ENCODE measurements at places on chromosomes 2 and 18. TPM values are rescaled to one million over a fixed set of nuclear protein-coding genes. Genes with fewer than 3 reads are reported as not detected.

GRCh38 chr18:64639536-64639935 is 490.6 kb upstream of the LINC00305 start:
- no peak for DNase-seq

GRCh38 chr18:58201733-58202730 is 158.0 kb downstream of the NEDD4L start:
- no peak for DNase-seq

DNA sequence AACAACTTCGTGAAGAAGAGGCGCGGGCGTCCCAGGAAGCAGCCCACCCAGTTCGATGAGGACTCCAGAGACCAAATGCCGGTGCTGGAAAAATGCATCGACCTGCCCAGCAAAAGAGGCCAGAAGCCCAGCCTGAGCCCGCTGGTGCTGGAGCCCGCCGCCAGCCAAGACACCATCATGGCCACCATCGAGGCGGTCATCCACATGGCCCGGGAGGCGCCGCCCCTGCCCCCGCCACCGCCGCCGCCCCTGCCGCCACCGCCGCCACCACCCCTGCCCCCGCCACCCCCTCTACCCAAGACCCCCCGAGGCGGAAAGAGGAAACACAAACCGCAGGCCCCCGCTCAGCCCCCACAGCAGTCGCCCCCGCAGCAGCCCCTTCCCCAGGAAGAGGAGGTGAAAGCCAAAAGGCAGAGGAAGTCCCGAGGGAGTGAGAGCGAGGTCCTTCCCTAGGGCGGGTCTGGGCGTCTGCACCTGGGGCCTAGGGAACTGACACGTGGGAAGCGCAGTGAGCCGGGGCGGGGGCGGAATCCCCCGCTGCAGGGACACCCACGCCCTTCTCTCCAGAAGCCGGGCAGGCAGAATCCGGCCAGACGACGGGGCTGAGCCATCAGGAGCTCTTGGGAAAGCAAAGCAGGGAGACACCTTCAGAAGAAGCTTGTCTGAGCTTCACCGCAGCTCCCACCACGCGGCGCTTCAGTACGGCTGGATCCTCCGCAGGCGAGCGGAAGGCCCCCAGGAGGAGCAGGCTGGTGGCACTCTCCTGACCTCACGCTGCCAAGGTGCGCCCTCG is 382.8 kb downstream of the SETBP1 start:
- no peak for DNase-seq

DNA sequence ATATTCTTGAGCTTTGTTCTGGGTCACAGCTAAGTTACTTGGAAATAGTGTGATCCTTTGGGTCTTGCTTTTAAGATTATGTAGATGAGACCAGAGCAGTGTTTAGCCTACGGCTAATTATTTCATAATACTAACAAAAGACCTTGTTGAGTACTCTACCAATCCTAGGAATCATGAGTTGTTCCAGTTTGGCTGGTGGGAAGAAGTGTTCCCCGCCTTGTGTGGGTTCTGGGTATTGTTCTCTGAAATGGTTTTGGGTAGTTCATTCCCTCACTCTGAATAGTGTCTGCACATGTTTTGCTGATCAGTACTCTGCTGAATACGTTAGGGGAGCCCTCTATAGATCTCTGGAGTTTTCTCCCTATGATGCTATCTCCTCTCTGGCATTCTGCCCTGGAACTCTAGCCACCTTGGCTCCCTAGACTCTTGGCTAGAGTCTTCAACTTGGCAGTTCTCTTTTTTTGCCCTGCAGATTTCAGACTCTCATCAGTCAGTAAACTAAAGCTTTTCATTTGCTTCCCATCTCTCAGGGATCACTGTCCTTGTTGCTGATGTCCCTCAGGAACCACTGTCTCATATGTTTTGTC is 48.4 kb downstream of the NEMP2 start:
- no peak for DNase-seq

- no peak for DNase-seq
Measured at GRCh38 chr2:85935170-85935745, 46.5 kb upstream of the ST3GAL5 start.

DNA sequence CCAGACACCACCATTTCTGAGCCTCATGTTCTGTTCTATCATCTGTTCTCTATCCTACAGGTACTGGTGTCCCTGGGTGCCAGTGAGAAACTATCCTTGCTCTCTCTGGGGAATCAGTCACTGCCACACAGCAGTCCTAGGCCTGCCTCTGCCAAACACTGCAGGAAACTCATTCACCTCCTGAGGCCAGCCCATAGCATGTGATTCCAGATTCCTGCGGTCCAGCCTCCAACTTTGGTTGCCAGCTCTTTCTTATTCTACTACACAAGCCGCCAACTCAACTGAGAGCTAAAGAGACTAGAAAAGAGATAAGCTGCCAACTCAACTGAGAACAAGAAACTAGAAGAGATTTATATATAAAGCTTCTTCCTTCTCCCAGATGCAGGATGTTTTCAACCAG is 8.8 kb upstream of the TTLL4 start:
- DNase-seq = no peak

- DNase-seq = no peak
Measured at GRCh38 chr2:68800027-68800401, 65.4 kb downstream of the ARHGAP25 start.

GRCh38 chr2:42268528-42269151 is 92.4 kb downstream of the COX7A2L start:
- DNase-seq = no peak

- no peak for DNase-seq
Measured at GRCh38 chr2:170512266-170512665, 202.9 kb upstream of the SP5 start.

DNA sequence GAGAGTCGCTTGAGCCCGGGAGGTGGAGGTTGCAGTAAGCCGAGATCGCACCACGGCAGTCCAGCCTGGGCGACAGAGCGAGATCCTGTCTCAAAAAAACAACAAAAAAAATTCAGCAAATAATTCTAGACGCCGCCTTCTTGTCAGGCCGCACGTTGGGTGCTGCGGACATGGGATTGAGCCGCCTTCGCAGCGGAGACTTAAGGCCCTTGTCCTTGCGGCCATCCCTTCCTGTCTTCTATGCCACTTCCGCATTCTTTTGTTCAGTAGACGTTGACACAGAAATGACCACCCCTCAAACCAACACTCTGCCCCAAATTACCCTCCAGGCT is 15.8 kb downstream of the PTPN18 start:
- no peak for DNase-seq

DNA sequence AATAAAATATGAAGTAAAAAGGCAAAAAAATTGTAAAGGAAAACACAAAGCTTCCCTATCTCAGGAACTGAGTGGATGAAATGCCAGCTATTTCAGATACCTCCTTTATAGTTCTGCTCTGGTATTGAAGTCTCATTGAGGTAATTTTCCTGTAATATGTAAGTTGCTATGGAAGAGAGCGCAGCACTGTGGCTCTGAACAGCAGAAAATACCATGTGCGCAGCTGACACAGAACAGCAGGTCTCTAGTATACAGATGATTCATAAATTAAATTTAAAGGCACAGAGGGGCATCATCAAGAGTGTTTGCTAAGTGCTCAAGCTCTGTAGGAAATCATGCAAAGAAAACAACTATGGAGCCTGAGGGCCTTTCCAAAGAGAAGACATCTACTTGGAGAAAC is 315.3 kb upstream of the CDH7 start:
- DNase-seq = no peak

DNA sequence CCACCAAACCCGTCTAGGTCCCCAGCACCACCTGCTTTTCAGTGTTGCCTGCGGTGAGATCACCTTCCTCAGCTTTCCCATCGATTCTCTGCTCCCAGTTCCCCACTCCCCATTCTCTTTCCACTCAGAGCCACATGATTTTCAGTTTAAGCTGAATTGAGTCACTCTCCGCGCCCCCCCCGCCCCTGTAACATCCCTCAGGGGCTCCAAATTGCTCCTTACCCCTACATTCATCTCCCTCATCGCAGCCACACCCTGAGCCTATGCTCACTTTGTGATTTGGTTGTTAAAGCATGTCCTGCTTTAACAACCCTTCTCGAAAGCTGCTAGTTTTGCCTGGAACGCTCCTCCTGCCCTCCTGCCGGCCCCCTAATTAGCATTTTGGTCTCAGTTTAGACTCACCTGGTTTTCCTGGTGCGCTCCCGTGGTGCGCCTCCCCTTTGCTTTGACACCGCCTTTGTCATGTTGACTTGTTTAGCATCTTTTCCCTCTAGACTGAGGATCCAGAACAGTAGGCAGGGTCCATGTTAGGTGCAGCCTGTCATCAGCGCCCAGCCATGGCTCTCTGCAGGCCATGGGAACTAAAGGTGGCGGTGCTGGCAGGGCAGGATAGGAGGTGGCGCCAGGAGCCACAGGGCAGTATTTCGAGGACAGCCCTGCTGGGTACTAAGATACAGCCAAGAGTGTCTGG is 60.8 kb downstream of the ST3GAL5 start:
- no peak for DNase-seq

GRCh38 chr2:101041413-101041812 is 39.3 kb downstream of the RPL31 start:
- DNase-seq = no peak

- DNase-seq = no peak
Measured at GRCh38 chr2:39359453-39360038, 77.5 kb downstream of the MAP4K3 start.

GRCh38 chr2:102434655-102435381 is 11.9 kb downstream of the IL18RAP start:
- no peak for DNase-seq

DNA sequence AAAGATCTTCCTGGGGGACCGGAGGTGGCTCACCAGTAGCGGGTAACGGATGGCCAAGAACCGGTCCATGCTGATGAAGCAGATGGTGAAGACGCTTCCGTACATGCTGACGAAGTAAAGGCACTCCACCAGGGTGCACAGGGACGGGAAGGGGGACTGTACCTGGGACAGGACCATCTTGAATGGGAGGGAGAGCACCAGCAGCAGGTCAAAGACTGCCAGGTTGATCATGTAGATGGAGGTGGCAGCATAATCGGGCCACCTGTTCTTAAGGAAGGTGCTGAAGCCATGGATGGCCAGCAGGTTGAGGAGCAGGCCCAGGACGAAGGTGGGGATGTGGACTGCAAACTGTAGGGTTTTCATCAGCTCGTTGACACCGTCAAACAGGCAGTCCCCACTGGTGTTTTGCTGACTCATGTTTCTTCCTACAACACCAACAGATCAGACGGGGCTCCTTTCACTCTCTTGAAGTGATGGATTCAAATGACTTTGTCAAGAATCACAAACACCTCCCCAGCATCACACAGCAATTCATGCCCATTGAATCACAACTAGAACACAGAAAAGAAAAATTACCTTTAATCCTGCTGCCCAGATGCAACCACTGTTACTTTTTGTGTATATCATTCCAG is 14.4 kb downstream of the GPR55 start:
- no peak for DNase-seq

GRCh38 chr2:121860033-121860757 is 104.7 kb downstream of the TSN start:
- DNase-seq = no peak

GRCh38 chr2:173680574-173680973 is 284.6 kb downstream of the SP3 start:
- no peak for DNase-seq

GRCh38 chr2:10058251-10059015 is 15.1 kb downstream of the KLF11 start:
- no peak for DNase-seq

DNA sequence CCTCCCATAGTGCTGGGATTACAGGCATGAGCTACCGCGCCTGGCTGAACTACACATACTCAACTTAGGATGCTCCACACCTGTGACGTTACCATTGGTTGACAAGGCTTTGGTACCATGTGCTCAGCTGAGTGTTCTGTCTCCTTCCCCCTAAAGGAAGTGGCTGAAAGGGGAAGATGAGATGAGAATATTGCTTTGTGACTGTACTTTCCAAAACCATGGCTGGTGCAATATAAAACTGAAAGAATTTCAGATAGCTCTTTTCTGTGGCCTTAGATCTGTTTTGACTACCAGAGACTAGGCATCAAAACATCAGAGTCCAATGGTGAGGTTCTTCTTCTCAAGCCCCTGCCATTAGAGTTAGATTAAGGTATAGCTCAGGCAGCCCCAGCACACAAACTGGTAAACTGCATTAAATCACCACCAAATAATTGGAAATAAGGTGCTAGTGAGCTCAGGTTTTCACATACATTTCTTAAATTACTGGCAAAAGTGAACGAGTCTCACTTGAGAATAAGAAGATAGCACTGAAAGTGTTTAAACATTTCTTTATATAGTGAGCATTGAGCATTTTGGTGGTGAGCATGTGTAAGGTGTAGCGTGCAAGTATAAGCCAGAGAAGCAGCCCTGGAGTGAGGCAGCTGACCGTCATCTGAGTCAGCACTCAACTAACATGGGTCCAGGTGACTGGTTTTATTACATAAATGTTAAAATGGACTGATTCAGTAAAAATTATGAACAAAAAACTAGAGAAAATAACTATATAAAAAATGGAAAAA is 113.5 kb upstream of the FZD5 start:
- DNase-seq = no peak

DNA sequence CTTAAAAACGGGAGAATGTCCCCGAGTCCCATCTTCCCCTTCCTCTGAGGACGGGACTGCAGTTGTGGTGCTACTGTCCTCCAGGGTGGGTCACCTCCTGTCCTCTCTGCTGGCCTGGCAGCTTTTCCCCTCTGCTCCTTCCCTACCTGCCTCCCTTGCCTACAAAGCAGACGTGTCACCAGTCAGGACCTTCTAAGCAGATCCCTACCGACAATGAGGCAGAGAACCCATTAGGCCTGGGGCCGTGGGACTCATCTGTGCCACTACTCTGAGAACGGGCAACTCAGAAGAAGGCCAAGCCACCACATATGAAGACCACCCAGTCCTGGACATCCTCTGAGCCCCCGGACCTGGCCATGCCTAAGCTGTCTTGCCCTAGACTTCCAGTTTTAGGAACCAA is 103.0 kb upstream of the TEX51 start:
- DNase-seq = no peak

DNA sequence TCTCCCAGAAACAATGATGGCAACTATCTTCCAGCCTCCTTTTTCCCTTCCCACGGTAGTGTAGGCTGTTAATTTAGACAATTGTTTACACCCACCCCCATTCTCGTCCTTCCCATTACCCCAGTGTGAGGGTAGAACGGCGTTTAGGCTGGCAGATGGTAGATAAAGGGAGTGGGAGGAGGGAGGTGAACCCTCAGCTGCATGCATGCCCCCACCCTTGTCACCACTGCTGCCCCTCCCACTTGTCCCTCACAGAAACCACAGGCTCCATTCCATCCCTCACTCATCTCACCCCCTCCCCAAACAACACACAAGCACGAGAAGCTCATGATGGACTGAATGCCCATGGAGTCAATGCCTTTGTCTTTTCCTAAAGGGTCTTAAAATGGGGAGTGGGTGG is 107.9 kb upstream of the PARD3B start:
- no peak for DNase-seq

- no peak for DNase-seq
Measured at GRCh38 chr2:34578641-34579040, 979.5 kb upstream of the FAM98A start.

GRCh38 chr2:44553456-44553855 is 191.7 kb downstream of the CAMKMT start:
- no peak for DNase-seq

- DNase-seq = no peak
Measured at GRCh38 chr18:47758000-47758399, 172.5 kb downstream of the SMAD2 start.

The MRO gene
- 1.4 TPM for total RNA-seq

The SP9 gene
- total RNA-seq = not detected

The UCN gene
- not detected for total RNA-seq

The CYP20A1 gene
- 13.6 TPM for total RNA-seq

The SH3BP4 gene
- 36.7 TPM for total RNA-seq

The SATB2 gene
- 1.2 TPM for total RNA-seq

The ELOA2 gene
- total RNA-seq = not detected

The NAB1 gene
- total RNA-seq = 63.2 TPM

The SANBR gene
- total RNA-seq = 10.7 TPM

The TXNDC2 gene
- total RNA-seq = not detected

The FOXD4L1 gene
- not detected for total RNA-seq

Measured in ascending aorta (tissue), 2 donors.